Activated CD4-positive, alpha-beta T cell treated with anti-CD3 and anti-CD28 coated beads for 36 hours (primary cell): ENCODE measurements at places on chromosomes 16 and 17. TPM values are rescaled to one million over a fixed set of nuclear protein-coding genes. Genes with fewer than 3 reads are reported as not detected.

TAC4 gene
- total RNA-seq: not detected

TMIGD1 gene
- not detected for total RNA-seq

DNA sequence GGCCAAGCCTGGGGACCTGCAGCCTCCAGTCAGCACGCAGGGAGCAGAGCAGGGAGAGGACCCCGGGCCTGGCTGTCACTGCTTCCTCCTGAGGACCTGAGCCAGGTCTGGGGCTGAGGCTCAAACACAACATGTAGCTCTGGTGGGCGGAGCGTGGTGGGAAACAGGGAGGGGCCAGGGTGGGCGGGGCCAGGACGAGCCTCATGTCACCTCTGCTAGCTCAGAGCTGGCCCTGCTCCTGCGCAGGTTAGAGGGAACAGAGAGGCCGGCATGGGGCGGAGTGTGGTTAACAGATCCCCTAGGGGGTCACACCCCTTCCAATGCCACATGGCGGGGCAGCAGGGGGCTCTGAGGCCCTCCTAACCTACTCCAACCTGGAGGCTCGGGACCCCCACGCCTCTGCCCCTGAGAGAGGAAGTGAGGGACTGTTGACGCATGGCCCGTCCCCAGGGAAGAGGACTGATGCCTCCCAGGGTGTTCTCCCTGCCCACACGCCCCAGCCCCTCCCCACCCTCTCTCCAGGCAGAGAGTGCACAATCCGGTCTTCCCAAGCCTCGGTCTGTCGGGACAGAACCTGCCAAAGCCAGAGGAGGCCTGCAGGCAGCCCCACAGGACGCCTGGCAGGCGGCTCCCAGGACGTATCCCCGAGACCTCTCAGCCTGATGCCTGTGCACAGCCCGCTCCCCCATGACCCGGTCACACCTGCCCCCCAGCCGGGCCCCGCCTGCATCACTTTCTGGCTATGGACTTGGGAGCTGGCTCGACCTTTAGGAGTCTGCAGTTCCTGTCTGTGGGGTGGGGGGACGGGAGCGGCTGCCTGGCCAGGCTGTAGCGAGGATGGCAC is 15.2 kb downstream of the PIEZO1 start:
- H3K27ac ChIP-seq: no peak overlapping the region
- peak; percentile 69 for DNase-seq
- peaks cover 28% of the 10 kb centered on the region for H3K4me1 ChIP-seq
- H3K4me3 ChIP-seq: no peak overlapping the region
- H3K36me3 ChIP-seq: no peaks in the 10 kb centered on the region

GRCh38 chr17:66115246-66115645 is 76.7 kb downstream of the CEP112 start:
- DNase-seq: no peak
- no peak overlapping the region for H3K4me3 ChIP-seq
- no peak overlapping the region for H3K27ac ChIP-seq
- H3K4me1 ChIP-seq: no peaks in the 10 kb centered on the region
- H3K27me3 ChIP-seq: no peaks in the 10 kb centered on the region
- H3K36me3 ChIP-seq: no peaks in the 10 kb centered on the region

GRCh38 chr16:78230832-78231231 is 131.4 kb downstream of the WWOX start:
- H3K27me3 ChIP-seq: no peaks in the 10 kb centered on the region
- no peak for DNase-seq
- H3K27ac ChIP-seq: no peak overlapping the region
